ENCODE measurements at places on chromosomes 6 and 20.

GRCh38 chr6:5871296-5871695 is 135.4 kb downstream of the NRN1 start:
- no peak for DNase-seq

GRCh38 chr6:22133357-22133756 is 163.5 kb downstream of the PRL start:
- DNase-seq = no peak

DNA sequence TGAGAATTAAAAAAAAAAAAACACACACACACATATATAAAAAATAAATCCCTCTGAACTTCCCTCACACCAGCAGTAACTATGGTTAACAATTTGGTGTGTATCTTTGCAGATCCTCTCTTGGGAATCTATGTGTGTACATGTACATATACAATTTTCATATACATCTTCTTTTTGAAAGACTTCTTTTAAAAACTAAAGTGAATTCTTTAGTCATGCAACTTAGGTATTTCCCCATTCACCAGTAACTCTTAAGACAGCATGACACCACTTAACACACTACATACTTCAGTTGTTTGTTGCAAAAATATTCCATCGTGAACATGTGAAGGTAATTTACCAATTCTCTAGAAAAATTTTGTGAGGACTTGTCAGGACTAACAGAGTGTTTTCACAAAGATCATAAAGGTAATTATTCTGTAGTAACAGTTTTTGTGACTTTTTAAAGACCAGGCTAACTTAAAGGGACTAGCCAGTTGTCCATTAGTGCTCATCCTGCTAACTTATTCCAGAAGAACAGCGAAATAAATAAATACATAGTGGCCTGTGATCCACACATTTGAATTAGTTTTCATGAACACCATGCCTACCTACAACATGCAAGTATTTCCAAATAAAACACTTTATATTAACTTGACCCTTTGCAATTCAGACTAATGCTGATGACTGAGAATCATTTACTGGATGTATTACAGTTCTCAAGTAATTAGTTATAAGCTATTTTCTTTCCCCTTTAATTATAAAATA is 12.1 kb downstream of the RBM39 start:
- DNase-seq = peak; percentile 41

- peak; percentile 43 for DNase-seq
These were observed 111.3 kb upstream of the MLN start for GRCh38 chr6:33915134-33915533.

GRCh38 chr6:155943635-155944034 is 488.0 kb upstream of the NOX3 start:
- DNase-seq = no peak

GRCh38 chr6:119237177-119237715 is 112.3 kb downstream of the MAN1A1 start:
- DNase-seq = no peak

DNA sequence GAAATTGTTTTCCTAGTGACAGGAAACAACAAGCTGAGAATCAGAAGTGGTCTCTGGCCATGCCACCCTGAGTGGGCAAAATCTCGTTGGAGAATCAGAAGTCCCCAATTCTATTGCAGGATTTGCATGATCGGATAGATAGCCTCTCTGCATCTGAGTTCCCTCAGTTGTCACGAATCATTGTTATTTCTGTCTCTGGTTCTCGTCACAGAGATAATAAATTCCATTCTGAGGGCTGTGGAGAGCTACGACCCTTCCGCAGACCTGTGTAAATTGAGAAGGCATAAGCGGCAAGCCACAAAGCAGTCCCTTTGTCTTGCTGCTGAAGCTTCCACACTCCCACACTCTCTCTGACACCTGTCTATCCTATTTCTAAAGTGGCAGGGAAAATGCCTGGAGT is 102.4 kb upstream of the CNR1 start:
- DNase-seq = no peak

DNA sequence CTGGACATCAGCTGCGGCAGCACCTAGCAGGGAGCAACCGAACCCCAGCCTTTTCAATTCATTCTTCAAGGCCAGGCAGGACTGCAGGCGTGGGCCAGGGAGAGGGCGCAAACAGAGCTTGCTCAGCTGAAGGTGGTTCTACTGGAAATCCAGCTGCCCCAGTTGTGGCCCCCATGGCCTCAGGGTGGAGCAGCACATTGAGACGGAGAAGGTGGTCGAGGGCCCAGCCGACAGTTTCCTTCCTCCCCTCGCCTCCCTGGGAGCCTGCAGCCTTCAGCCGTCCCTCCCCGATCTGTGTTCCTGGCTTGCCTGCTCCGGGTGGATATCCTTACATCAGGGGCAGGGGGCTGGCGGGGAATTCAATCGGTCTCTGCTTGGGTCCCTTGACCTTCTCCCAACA is 217.8 kb downstream of the ANKRD60 start:
- no peak for DNase-seq

- DNase-seq = no peak
These were observed 213.6 kb upstream of the HTR1E start for GRCh38 chr6:86723729-86724128.

GRCh38 chr6:111646942-111647341 is 41.3 kb upstream of the TRAF3IP2 start:
- DNase-seq = no peak

- no peak for DNase-seq
These were observed 12.7 kb downstream of the NKX2-2 start for GRCh38 chr20:21501184-21501583.

DNA sequence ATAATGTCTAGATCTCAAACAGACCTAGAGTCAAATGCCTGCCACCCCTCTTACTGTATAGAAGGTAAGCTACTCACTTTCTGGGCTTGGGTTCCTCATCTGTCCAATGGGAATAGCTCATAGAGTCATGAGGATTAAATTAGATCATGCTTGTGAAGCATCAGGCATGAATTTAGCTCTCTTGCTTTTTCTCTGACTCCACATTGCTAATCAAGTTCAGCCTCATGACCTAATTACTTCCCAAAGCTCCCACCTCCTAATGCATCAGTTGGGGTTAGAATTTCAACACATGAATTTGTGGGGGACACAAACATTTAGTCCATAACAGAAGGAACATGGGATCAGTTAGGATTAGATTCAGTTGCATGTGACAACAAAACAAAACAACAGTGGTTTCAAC is 4.6 kb upstream of the DDX27 start:
- no peak for DNase-seq

- no peak for DNase-seq
These were observed 560.0 kb downstream of the TBC1D32 start for GRCh38 chr6:120774275-120774674.
